Suppressor macrophage treated with lipopolysaccharide for 4 hours (primary cell): ENCODE measurements at places on chromosomes 5 and 9.

DNA sequence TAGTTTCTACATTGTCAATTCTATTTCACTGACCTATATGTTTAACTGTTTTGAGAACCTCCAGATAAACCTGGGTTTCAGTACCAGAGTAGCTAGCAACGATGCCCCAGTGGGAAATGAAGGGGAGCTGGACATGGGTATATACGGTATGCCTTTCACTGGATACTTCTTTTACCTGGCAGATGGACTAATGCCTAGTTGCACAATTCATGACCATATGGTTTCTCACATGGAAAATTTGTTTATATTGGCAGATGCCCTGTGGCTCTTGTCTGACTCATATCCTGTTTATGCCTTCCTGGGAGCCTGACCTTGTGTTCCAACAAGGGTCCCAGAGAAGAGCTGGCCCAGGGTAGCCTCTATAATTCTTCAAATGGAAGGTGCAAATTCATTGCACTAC lies 144.1 kb downstream of the MAT2B start:
- no peak for DNase-seq

GRCh38 chr9:120616966-120617935 lies 37.3 kb upstream of the CDK5RAP2 start:
- DNase-seq, result no peak

DNA sequence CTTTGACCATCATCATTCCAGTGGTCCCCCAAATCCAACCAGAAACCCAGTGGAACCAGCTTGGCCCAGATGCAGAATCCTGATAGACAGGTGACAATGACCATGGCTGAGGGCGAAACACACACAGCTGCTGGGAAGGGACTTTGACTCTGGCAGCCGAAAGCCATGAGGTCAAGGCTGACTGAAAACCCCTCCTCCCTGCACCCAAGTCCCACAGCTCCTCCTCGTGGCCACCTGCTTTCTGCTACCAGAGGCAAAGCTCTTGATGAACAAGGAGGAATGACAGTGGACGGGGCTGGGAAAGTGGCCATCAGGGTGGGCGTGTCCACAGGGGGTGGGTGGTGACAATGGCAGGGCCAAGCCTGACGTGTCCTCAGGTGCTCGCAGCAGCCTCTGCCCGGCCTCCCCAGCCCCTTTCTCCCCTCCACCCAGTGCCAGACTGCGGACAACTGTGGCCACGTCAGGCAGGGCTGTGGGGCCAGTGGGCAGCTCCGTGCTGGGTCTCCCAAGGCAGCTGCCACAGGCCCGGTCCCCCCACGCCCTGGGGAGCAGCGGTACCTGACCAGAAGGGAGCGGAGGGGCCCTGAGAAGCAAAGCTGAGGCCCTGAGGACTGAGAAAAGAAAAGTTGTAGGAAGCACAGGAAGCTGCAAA lies 30.8 kb upstream of the SARDH start:
- no peak for DNase-seq

DNA sequence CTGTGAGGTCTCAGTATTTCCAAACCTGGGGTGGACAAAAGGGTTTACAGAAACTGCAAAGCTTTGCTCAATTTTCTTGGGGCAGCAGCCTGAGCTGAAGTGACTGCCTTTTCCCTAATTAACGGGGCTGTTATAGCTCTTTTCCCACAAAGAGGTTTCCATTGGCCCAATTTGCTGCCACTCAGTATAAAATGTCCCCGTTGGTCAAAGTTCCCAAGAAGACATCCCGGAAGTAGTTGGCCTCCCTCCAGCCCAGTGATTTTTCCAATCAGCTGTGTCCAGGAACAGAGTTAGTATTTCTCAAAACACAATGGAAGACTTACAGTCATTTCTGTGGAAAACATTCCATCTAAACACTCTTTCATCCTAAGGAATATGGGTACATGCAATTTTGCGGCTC lies 643.6 kb downstream of the ACTL7B start:
- no peak for DNase-seq
